ENCODE measurements at places on chromosomes 1 and 21.

GRCh38 chr1:111596499-111596898, 23.1 kb upstream of the RAP1A start:
- peak; percentile 20 for DNase-seq

- DNase-seq, result no peak
These were observed 55.1 kb upstream of the SYT14 start for GRCh38 chr1:209882942-209883340.

DNA sequence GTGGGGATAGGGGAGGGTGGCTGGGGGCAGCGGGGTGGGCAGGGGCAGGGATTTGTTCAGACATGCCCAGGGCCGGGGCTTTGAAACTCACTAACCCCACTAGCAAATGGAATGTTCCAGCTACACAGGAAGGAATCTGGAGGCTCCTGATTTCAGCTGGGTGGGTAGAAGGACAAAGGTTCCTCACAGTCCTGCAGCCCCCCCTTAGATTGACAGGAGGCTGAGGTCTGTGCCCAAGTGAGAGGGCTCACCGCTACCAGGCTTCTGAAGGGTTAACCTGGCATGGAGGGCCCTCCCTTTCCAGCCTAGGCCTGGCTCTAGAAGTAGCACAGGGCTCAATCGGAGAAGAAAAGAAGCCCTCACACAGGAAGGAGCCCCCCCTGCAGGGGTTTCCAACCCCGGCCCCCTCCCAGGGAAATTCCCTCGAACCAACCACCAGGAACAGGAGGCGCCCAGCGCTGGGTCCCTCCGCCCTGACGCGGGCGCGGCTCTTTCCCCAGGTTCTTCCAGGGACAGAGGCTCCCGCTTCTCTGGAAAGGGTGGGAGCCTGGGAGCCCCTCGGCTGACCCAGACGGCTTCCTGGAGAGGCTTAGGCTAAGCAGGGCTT, 3.3 kb downstream of the EPHA2 start:
- no peak for DNase-seq

GRCh38 chr1:18794561-18794960, 64.9 kb downstream of the TAS1R2 start:
- DNase-seq, result no peak

DNA sequence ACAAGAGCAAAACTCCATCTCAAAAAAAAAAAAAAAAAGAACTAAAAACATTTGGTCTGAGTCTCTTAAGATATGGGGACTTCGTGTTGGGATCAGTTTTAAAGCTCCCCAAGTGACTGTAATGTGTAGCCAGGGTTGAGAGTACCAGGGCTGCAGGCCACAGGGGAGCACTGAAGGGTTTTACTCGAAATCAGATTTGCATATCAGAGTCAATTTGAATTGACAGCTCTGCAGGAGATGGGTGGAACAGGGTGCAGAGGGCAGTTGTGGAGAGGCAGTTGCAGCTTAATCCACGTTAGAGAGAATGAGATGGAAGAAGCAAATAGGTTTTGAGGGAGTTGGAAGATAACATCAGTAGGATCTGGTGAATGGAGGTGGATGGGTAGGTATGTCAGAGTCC, 20.6 kb upstream of the ELOA start:
- no peak for DNase-seq

GRCh38 chr1:35988237-35988636, 57.3 kb downstream of the AGO3 start:
- DNase-seq, result no peak

DNA sequence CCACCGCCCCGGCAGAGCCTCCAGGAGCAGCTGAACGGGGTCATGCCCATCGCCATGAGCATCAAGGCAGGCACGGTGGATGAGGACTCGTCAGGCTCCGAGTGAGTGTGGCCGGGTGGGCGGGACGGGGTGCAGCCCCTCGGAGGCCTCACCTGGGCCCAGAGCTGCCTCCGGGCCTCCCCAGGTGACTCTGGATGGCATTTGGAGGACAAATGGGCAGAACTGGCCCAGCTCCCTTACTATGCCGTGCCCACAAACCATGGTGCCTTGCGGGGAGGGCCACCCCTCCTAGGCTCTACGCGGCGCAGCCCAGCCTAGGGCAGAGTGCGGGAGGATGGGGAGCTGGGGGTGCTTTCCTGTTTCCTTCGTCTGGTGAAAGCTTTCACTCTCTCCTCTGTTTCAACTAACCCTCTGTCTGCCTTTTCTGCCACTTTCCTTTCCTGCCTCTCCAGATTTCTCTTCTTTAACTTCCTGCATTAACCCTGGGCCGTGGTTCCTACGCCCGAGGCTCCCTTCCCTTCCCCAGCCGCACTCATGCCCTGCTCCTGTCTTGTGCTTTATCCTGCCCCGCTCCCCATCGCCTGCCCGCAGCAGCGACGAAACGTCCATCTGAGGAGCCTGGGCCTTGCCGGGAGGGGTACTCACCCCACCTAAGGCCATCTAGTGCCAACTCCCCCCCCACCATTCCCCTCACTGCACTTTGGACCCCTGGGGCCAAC, 9.2 kb downstream of the PSRC1 start:
- DNase-seq, result no peak

DNA sequence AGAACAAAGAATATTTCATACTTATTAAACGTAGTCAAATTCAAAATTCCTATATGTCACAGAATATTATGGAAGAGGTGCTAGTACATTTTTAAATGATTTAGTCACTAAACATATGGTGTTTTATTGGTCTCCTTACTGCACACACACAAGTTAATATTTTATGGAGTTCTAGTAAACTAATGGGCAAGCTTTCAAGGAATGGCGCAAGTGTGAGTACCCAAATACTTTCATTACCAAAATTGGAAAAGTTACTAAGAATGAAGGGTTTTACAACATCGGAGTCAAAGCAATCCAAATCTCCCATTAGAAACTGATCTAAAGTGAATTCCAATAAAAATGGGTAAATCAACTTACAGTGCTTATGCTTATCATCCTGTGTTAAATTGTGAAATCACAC, 921.9 kb downstream of the ADGRL2 start:
- no peak for DNase-seq

- DNase-seq, result no peak
These were observed 18.2 kb upstream of the DPH5 start for GRCh38 chr1:101043776-101044175.

- DNase-seq, result no peak
These were observed 1069.6 kb downstream of the ADGRL2 start for GRCh38 chr1:82870332-82870731.

DNA sequence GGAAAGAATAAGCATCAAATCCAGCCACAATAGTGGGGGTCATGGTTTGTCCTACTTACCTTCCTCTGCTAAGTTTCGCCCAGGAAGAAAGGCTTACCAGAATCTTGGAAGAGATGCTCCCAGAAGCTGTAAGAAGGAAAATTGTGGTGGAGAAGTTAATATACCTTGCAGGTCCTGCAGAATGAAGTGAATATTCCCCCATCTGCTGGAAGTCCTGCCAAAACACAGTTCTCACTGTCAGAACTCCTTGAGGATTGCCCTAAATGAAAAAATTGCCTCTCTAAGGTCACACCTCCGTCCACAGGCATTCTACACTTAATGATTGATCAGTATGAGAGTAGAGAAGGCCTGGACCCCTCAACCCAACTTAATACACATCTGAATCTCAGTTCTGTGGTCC, 78.4 kb upstream of the RGS21 start:
- DNase-seq, result no peak

Data from stimulated activated CD4-positive, alpha-beta T cell treated with anti-CD3 and anti-CD28 coated beads, Interleukin-1b, Interleukin-23, amount 100 ng/mL, for 1 hour (primary cell).